ENCODE measurements at places on chromosomes 3 and 15.
A peak's percentile ranks its signal among the peaks of the same experiment; 100 is the strongest.

DNA sequence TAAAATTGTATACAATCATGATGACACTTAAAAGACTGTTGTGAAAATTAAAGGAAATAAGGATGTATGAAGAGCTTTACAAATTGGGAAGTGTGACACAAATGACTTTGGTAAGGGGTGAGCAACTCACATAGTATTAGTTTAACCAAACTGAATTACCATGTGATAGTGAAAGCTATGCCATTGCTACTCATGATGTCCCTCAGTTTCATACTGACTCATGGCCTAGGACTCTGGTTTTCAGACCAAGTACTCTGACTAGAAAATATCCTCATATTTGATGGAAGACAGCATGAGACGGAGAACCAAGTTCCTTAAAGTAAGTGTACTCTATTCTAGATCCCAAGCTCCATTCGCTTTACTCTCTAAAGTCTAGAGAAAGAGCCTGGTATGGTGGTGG, 203.2 kb upstream of the ICE2 start:
- no peak for DNase-seq

- DNase-seq: no peak
These were observed 285 bp downstream of the NMB start for GRCh38 chr15:84657748-84658079.

- no peak for DNase-seq
These were observed 33.6 kb downstream of the SLC6A20 start for GRCh38 chr3:45762647-45763302.

DNA sequence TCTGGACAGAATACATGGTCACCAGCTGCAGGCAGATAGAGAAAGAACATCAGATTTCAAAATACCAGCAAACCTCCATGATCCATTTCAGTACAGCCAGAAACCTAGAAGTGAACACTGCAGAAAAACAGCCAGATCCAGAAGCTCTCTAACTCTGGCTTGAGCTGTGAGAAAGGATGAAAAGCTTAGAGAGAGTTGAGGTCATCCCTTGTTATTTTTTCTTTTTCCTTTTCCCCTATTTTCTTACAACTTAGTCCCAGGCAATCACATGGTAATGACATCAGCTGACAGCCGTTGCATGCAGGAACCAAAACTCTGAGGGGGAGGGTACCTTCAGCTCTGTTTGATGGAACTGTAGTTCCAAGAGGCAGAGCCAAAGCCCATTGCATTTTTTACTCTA, 113.2 kb downstream of the TCF12 start:
- no peak for DNase-seq

- DNase-seq: no peak
These were observed 13.0 kb downstream of the MITF start for GRCh38 chr3:69752241-69752640.

GRCh38 chr3:11275926-11276325, 3.7 kb downstream of the ATG7 start:
- DNase-seq: no peak

DNA sequence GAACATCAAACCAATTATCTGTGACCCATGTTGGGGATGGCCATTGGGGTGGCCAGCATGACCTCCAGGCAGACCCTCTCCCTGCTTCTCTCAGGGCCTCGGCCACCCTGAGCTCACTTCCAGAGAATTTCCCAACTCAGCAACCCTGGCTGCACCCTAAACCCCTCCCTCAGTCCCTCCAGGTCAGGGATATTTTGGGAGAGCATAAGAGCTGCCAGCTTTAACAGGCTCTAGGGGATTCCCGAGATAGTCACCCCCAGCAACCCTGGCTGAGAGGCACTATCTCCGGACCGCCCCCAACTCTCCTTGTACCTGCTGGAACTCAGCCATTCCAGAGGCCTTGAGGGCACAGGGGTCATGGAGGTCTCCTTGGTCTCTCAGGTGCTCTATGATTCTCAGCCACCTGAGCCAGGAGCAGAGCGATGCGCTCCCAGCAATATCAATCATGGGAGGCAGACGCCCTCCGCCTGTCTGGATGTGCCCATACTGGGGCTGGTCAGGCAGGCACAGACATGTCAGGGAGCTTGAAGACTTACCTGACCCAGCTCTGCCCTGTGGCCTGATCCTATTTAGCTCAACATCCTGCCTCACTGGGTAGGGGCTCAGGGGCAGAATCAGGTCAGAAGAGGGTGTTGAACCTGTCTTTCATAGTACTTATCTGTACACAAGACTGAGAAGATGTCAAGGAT, 34.9 kb upstream of the CILP start:
- DNase-seq: no peak

GRCh38 chr3:55156851-55157650, 229.2 kb upstream of the LRTM1 start:
- DNase-seq: no peak

DNA sequence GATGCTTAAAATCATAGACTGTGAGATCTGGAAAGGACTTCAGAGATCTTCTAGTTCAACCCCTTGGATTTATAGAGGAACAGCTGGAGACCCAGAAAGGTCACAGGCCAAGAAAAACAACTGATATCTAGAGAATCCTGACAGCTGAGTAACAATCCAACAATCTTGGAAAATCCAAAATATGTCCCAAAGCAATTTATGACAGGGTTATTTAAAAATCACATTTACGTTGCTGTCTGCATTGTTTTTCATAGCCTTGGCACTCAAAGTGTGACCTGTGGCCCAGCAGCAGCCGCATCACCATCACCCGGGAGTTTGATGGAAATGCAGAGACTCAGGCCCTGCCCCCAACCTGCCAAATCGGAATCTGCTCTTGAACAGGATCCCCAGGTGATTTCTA, 78.8 kb downstream of the FBN1 start:
- DNase-seq: no peak

DNA sequence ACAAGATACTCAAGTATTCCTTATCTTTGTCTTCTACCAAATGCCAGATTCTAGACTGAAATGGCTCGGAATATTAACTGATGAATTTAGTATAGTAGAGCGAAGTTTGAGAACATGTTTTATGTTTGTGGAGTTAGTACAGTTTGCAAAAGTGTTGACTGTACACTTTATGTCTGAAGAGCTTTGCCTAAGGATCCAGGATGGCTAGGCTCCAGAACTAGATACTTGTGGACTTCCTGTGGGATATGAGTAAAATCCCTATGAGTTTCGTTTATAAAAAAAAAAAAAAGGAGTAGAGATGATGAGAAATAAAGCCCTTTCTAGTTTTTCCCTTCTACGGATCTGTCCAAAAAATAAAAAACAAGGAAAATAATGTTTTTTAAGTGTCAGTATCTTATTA, 96.7 kb downstream of the TP63 start:
- DNase-seq: no peak

GRCh38 chr3:24264748-24265158, 229.9 kb downstream of the THRB start:
- DNase-seq: peak; percentile 5

GRCh38 chr3:176352716-176353334, 844.5 kb downstream of the TBL1XR1 start:
- DNase-seq: no peak

DNA sequence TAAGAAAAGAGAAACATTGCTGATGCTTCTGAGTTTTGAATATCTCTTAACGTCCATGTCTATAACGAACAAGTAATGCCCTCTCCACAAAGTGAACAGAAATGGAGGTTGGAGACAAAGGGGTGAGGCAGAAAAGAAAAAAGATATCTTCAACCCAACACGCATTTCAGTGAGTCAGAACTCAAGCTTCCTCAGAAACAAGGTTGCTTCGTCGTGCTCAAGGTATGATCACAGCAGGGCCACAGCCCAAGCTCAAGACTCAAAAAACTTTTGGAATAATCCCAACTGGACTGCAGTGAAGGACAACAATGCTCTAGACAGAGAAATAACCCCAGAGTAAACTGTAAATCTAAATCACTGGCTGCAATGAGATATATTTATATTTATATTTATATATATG, 18.9 kb downstream of the WNT5A start:
- no peak for DNase-seq

- DNase-seq: no peak
These were observed 171.0 kb upstream of the SMAD3 start for GRCh38 chr15:66894363-66894762.

DNA sequence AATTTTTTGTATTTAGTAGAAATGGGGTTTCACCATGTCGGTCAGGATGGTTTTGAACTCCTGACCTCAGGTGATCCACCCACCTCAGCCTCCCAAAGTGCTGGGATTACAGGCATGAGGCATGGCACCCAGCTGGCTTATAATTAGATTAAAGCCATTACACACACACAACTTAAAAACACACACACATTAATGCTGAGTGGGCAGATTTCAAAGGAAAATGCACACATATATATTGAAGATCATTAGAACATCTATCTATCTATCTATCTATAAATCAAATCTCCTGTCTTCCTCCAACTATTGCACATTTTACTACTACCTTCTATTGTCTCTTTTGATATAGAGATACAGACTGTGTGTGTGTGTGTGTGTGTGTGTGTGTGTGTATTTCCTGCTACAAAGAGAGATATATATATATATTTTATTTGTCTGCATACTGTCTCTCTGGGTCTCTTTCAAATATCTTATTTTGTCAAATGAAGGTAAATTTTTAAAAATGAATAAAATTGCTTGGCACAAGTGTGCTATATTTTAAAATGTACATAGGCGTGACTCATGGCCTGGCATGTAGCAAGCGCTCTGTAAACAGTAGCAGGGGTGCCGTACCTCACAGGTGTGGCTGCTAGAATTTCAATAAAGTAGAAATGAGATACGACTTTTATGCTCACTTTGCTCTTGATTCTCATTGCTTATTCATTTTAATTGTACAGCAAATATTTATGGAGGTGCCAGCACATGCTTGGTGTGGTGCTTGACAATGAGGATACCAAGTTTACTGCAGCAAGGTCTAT, 655.8 kb downstream of the AGBL1 start:
- no peak for DNase-seq

DNA sequence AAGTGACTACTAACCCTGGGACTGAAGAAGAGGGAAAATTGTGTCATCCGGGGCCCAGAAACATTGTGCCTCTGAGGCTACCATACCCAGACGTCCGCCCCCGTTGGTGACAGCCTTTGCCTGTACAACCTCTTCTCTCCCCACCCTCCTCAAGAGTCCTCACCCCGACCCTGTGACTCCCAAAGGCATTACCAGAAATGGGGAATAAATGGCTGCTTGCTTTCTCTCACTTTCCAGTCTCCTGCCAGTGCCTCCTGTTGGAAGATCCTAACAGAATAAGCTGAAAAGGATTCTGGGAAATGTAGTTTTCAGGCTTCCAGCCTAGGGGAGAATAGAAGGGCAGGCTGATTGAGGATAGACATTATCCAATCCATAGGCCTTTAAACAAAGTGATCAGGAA, 30.8 kb upstream of the SLC25A36 start:
- no peak for DNase-seq

DNA sequence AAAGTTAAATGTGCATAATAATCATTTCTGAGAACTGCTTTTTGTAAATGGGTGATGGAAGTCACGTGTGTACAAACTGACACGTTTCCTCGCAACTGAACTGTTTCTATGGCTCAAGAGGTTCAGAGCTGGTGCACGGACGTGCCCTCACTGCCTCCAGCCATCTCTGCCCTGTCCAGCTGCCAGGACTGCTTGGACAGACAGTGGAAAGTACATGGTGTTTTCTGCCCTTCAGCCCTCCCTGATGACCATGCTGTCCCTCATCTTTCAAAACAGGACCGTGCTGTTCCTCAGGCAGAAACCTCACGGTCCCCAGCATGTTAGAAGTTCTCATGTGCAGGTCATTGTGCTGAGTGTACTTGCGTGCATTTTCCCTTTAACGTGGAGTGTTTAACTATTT, 38.7 kb downstream of the GJD2 start:
- no peak for DNase-seq

DNA sequence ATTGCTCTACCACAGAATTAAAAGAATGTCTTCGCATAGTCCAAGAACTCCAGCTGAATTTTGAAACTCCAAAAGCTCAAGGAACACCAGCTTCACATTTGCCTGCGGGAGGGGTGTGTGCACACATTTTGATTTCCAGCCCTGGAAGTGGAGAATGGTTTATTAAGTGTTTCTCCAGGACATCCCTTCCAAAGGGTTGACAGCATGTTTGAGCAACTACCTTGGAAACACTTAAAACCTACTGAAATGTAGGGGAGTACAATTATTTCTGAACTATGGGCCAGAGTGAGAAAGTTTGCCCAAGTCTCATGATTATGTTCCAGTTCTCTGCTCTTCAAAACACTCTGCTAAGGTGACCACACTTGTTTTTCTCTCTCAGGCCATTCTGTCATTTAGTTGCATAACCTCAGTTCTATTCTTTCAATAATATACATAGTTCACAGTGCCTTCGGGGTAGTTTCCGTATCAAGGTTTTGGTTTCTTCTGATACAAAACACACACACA, 7.9 kb downstream of the ACP3 start:
- no peak for DNase-seq

GRCh38 chr15:95988574-95988887, 342.0 kb upstream of the NR2F2 start:
- no peak for DNase-seq

DNA sequence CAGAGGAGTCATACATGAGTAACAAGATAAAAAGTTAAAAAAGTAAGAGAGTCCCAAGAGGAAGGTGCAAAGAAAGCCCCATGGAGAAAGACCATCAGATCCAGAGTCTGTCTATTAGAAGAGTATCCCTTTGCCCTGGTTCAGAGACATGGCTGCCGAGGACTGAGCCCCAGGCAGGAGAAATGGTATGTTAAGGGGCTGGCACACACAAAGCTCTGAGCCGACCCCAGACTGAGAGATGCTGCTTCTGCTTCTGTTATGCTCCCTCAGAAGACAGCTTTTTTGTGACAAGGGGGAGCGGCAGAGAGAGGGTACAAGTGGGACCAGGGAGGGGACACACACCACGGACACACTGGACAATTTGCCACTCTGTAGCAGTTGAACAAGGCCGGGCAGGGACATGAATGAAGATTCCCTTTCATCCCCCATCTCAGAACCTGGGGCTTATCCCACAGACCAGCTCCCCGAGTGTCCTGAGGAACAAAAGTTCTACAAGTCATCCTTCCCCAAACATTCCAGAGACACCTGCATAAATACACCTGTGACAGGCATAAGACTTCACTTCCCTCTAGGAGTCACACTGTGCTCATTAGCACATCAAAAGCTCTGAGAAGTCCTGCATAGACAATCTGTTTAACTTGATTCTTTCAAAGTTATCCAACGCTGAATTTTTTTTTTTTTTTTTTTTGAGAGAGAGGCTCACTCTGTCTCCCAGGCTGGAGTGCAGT, 161.6 kb upstream of the WNT5A start:
- no peak for DNase-seq

GRCh38 chr3:178056868-178057267, 479.4 kb upstream of the KCNMB2 start:
- no peak for DNase-seq

- no peak for DNase-seq
These were observed 24.0 kb downstream of the NOX5 start for GRCh38 chr15:69038508-69038907.

DNA sequence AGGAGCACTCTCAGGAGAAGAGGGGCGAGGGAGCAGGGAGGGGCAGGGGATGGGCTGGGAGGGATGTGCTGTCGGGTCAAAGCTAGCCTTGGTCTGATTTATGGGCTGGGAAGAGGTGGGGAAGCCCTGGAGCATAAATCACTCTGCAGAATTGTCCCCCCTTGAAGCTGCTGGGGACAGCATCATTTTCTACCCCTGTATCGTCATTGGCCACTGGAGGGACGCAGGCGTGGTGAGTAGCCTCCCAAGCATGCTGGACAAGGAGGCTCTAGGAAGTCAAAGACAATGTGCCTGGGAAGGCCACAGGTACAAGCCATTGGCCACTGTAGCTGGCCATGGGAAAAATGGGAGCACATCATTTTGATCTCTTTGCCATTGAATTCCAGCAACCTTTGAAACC, 175.5 kb upstream of the CTDSPL start:
- no peak for DNase-seq

Data from stimulated activated CD4-positive, alpha-beta T cell treated with anti-CD3 and anti-CD28 coated beads, Interleukin-15, amount 100 ng/mL, for 24 hours (primary cell).